ENCODE measurements at places on chromosomes 11 and 22. TPM values are rescaled to one million over a fixed set of nuclear protein-coding genes. Genes with fewer than 3 reads are reported as not detected.

- DNase-seq, result no peak
Observed at GRCh38 chr11:45398325-45398724, 112.2 kb upstream of the SYT13 start.

DNA sequence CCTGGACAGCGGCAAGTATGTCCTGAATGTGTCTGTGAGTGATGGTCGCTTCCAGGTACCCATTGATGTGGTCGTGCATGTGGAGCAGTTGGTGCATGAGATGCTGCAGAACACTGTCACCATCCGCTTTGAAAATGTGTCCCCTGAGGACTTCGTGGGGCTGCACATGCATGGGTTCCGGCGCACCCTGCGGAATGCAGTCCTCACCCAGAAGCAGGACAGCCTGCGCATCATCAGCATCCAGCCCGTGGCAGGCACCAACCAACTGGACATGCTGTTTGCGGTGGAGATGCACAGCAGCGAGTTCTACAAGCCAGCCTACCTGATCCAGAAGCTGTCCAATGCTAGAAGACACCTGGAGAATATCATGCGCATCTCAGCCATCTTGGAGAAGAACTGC, 125.3 kb upstream of the MTNR1B start:
- DNase-seq, result no peak

PHOX2A gene
- total RNA-seq, result not detected

DNA sequence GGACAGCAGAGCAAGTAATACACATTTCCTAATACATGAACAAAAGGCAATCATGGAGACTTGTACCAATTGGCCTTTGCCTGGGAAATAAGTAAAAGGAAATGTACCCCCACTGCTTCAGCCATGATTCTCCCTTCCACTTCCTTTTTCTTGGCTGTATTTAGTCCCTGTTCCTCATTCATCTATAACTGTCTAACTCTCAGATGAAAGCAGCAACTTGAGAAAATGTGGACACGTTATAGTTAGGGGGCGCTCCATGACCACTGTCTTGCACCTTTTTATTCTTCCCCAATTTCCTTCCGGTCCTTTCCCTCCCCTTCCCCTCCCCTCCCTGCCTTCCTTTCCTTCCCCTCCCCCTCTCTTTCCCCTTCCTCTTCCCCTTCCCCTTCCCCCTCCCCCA, 61.3 kb upstream of the BARX2 start:
- no peak for DNase-seq

KLHDC7B gene
- total RNA-seq, result not detected

DNA sequence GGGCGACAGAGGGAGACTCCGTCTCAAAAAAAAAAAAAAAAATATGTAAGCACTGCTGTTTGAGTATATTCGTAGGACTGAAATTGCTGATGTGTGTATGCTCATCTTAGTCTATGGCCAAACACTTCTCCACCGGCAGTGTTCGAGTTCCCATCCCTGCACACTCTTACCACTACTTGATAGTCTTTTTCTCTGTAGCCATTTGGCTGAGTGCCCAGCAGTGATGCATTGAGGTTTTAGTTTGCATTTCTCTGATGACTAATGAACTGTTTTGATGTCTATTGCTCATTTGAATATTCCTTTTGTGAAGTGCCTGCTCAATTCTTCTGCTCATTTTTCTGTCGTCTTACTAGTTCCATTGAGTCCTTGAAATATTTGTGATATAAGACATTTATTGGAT, 1.9 kb downstream of the TIRAP start:
- DNase-seq, result peak; percentile 67

- DNase-seq, result peak; percentile 67
Observed at GRCh38 chr11:83092488-83093384, 21.0 kb upstream of the RAB30 start.

DNA sequence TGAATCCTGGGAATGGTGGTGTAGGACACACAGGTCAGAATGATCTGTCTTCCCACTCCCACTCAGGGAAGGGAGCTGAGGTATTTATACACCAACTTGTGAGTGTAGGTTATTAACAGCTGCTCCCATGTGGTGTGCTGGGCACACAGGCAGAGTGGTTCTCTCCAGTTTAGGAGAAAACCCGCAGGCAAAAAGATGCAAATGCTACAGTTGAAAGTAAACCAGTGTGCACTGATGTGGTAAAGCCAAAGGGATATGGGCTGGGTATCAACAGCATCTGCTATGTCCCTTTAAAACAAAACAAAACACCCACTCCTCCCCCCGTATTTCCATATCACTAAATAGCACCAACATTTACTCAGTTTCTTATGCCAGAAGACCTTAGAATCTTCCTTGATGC, 75.4 kb upstream of the SYT13 start:
- DNase-seq, result no peak

DNA sequence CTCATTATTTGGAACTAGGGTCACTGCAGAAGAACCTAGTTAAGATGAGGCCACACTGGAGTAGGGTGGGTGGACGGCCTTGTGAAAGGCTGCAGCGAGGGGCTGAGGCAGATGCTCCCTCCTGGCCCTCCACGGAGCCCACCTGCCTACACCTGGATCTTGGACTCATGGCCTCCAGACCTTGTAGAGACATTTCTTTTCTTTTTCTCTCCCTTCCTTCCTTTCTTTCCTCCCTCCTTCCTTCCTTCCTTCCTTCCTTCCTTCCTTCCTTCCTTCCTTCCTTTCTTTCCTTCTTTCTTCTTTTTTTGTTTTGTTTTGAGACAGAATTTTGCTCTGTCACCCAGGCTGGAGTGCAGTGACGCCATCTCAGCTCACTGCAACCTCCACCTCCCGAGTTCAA, 26.6 kb downstream of the DUSP8 start:
- no peak for DNase-seq

- no peak for DNase-seq
Observed at GRCh38 chr22:33666279-33666960, 253.9 kb downstream of the LARGE1 start.

- DNase-seq, result peak; percentile 91
Observed at GRCh38 chr11:61887839-61888494, 3.4 kb downstream of the FADS3 start.

SYT9 gene
- 0.46 TPM for total RNA-seq

WDR74 gene
- total RNA-seq, result 87.4 TPM

BATF2 gene
- 0.35 TPM for total RNA-seq

DNA sequence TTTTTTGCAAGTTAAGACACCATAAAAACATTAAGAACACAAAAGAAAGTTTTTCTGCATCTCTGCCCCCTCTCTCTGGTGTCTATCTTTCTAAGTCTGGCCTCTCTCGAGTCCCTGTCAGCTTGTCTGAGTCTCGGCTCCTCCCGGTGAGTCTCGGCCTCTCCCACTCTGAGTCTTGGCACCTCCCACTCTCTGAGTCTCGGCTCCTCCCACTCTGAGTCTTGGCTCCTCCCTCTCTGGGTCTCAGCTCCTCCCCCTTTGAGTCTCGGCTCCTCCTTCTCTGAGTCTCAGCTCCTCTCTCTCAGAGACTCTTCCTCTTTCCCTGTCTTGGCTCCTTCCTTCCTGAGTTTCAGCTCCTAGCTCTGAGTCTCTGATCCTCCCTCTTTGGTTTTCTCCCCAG, 72.5 kb upstream of the AMPD3 start:
- DNase-seq, result no peak

OR51L1 gene
- not detected for total RNA-seq

DNA sequence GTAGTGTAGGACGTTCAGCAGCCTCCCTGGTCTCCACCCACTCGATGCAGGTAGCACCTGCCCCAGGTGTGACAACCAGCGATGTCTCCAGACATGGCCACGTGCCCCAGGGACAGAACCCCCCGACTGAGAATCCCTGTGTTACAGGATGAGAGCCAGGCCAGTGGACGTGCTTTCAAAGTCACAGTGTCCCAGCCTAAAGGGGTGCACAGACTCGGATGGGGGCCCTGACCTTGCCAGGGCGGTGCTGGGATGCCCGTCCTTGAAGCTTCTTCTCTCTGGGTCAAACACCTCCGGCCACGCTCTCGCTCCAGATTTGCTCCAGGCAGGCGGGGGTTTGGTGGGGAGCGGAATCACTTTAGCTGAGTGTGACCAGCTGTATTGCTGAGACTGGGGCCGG, 23.3 kb upstream of the GAL start:
- no peak for DNase-seq

DNA sequence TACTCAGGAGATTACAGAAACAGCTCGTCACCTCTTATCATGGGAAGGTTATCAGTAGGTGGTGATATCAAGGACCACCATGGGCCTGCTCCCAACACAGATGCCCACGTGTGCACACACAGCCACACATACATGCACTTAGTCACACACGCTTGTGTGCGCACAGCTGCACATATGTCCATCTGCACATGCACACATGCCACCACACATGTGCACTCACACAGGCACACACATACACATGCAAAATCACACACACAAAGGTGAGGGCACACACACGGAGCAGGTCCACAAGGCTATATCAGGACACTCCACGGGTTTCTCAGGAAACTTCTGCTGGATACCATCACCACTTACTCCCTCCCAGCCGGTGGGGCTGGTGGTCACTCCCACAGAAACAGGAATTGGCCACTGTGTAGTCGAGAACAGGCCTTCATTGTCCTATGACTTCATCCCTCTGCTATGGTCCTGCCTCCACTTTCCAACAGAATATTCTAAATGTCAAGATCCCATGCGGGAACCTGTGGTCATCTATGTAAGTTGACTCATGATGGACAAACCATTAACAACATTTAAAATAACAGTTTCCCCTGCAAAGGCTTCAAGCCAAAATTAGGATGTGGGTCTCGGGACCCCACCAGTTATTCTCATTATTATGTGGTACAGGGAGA, 2.2 kb downstream of the C11orf24 start:
- DNase-seq, result no peak

DNA sequence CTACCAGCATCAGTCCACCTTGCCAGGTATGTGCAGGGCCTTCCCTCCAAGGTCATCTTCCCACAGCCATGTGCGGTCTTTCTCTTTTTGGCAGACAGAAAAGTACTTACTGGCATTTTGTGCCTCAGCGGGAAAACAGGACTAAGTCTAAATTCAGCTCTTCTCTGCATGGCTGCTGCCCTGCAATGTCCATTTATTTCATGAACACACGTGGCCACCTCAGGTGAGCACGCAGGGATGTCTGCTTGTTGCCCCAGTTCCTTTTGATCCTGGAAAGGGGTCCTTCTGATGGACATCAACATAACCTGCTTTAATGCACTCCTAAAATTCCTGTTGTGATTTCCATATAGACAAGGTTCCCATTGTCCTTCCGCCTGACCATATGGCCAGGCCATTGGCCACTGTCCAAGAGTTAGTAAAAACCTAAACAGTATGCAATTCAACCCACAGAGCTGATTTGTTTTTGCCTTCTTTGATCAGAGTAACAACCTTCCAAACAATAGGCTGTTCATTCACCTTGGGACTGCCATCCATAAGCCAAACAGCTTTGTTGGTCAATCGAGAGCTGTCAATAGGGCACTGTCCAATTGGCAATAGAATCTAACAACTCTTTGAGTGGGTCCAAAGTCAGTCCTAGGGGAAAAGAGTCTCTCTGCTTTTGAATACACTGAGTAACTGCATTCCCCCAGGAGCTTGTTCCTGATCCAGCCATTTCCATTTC, 5.9 kb downstream of the TREH start:
- DNase-seq, result no peak

DNA sequence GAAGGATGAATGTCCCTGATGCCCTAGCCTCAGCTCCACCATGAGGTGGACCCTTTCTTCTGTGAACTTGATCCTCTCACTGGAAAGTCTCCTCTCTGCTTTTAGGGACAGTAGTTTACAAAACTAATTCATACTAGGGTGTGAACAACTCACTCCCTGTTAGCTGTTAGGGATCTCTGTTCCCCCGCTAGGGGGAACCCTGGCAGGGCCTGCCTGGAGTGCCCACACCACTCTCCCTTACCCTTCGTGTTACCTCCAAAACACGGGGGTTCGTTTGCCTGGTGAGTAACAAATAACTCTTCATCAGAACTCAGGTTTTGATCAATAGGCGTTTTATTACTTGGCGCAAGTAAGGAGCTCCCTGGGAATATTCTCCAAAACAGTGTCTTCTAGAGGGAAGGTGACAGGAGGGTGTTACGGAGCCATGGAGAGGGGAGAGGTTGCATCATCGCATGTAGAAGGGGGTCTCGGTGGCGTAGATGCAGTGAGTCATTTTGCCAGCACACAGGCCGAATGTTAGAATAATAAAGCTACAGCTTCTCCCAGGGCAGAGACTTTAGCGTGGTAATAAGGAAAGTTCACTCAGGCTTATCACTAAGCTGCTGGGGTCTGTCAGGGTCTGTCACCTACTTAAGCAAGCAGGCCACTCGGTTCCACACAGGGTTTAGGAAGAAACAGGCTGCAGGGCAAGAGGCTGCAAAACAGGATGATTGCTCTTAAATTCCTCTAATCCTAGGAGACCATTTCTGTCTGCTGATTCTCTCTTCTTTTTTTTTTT, 45.8 kb downstream of the C11orf96 start:
- no peak for DNase-seq

- no peak for DNase-seq
Observed at GRCh38 chr11:88293931-88294330, 43.6 kb downstream of the CTSC start.

DNA sequence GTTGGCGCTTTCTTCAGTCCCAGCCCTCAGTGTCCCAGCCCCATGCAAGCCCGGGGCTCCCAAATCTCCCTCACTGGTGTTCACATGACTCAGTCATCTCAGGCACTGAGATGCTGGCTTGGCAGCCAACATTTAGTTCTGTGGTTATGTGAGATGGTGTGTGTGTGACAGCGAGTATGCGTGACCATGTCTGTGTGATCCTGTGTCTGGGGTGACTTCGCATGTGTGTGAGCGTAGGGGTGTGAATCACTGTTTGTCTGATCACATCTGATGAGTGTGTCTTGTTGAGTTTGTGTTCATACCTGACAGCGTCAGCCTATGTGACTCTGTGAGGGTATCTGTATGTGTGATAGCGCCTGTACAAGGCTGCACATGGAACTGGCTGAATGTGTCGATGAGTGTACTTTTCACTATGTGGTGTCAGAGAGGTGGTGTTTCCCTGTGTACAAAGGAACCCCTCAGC, 16.2 kb downstream of the CREB3L1 start:
- DNase-seq, result no peak

NRXN2 gene
- 0.29 TPM for total RNA-seq

- peak; percentile 88 for DNase-seq
Observed at GRCh38 chr11:18321969-18322711, at the start of the genes GTF2H1 and HPS5. Gene GTF2H1 (plus strand): TSS chr11:18322567. CDS start chr11:18333075, 10,508 bp downstream. Gene HPS5 (minus strand): TSS chr11:18322140. CDS start chr11:18317858, 4,282 bp downstream.

DNA sequence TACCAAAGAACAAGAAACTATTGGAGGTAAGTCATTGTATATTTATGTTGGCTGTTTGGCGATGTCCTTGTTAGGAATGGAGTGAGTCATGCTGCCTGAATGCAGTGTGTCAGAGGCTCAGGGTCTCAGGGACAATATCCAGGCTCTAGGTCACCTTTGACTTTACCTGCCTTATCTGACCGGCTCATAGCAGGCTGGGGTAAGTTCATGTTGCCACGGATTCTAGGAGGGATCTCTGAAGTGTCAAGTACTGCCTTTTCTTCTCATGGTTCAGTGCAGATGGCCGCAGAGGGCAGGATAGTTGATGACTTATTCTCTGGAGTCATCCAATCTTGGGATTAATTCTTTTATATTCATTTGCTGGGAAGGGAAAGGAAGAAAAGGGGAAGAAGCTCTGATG, 53.2 kb downstream of the SPON1 start:
- DNase-seq, result peak; percentile 55

GRCh38 chr11:93821617-93822016, 28.8 kb downstream of the VSTM5 start:
- DNase-seq, result peak; percentile 64
